ENCODE measurements at places on chromosomes 4 and X.

- no peak for DNase-seq
Measured at GRCh38 chrX:10665681-10666080, 45.3 kb upstream of the MID1 start.

GRCh38 chr4:81565142-81565870 is 93.6 kb upstream of the RASGEF1B start:
- DNase-seq: no peak

DNA sequence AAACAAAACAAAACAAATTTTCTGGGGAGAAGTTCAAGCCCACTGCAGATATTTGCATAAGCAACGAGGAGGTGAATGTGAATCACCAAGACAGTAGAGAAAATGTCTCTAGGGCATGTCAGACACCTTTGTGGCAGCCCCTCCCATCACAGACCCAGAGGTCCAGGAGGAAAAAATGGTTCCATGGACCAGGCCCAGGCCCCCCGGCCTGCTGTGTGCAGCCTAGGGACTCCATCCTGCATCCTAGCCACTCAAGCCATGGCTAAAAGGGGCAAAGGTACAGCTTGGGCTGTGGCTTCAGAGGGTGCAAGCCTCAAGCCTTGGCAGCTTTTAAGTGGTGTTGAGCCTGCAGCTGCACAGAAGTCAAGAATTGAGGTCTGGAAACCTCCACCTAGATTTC is 54.0 kb downstream of the LPAR4 start:
- DNase-seq: no peak

DNA sequence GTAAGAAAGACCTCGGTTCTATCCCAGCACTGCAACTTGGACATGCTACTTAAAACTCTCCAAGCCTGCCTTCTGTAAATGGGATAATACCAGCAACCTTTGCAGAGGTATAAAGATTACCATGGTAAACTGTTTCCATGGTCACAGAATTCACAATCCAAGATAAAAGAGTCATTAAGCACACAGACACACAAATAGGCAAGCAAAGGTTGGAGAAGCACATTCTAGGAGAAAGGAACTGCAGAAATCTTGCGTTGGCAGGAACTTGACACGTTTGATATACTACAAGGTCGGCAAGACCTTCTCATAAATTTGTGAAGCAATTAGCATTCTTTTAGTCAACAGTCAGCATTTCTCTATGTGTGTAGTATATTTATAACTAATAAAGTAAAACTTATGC is 12.3 kb upstream of the CHRNA9 start:
- DNase-seq: no peak
